ENCODE measurements at places on chromosomes 12 and 14.

- DNase-seq, result no peak
Observed at GRCh38 chr12:93090731-93091172, 161.7 kb upstream of the EEA1 start.

DNA sequence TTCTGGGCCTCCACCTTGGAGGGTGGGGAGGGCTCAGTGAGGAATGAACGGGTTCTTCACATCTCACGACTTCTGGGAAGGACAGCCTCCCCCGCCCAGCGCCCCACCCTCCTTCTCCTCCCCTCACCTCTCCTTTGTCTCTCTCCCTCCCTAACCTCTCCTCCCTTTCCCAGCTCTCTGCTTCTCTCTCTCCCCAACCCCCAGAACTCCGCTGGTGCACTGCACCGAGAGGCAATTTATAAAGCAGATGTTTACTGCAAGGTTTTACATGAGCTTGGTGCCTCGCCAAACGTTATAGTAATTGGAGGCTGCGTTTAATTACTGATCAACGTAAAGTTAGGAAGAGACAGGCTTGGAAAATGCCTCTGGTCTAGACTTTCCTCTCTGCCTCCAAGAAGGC lies 42.9 kb upstream of the FAM222A start:
- DNase-seq, result peak; percentile 91

- no peak for DNase-seq
Observed at GRCh38 chr12:69566603-69567002, 18.7 kb upstream of the CCT2 start.

- DNase-seq, result no peak
Observed at GRCh38 chr12:123845881-123846280, 83.8 kb downstream of the DNAH10 start.

DNA sequence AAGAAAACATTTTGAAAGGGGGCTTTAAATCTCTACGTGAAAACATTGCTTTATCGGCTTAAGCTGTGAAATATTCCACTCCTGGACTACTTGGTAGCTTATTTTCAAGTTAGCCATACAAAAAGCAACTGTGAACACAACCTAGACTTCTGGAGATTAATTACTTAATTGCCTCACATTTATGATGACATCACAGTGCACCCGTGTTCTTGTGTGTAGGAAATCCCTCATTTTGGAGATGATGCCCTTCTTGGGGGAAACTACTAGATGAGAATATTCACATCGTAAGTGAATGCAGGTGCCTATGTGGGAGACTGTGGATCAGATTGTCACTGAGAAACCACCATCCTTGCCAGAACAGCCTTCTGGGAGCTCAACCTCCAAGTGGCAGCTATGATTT lies 10.5 kb upstream of the B4GALNT3 start:
- DNase-seq, result no peak

DNA sequence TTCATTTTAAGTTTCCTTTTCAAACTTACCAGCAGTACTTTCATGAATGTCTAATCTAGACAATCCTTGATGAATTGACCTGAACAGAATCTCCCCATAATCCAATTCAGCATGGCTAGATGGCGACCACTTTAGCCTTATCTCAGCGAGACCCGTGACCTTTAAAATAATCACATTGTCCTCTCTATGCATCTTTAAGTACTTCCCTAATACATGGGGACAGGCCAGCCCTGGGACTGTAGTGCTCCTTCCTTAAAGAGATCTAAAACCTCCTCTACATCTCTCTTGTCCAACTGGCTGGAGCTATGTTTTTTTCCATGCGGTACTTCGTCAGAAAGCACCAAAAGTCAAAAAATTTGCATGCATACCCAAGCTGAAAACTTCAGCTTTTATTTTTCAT lies 746.0 kb downstream of the VRK1 start:
- DNase-seq, result no peak

Data from NCI-H2227 treated with DMSO at 0.1 percent for 48 hours (cell line).